ENCODE measurements at places on chromosomes 5 and 9.

- no peak for DNase-seq
Observed at GRCh38 chr5:126674145-126674544, 73.4 kb downstream of the PHAX start.

DNA sequence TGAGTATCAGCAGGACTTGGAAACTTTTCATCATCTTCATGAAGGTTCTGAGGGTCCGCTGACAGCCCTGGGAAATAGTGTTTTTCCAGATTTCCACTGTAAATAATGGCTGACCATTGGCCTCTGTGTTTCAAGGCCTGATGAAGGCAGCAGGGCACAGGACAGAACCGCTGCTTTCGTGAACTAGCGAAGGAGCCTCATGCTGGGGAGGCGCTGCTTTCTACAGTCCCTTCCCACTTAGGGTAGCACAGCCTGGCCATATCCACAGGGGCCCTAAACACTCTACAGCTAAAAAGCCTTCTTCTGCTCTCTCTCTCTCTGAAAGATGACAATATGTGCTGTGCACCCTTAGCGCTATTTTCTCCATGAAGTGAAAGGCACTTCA lies 118.2 kb downstream of the MED27 start:
- no peak for DNase-seq

GRCh38 chr5:173452119-173452905 lies 124.1 kb upstream of the STC2 start:
- DNase-seq, result no peak

DNA sequence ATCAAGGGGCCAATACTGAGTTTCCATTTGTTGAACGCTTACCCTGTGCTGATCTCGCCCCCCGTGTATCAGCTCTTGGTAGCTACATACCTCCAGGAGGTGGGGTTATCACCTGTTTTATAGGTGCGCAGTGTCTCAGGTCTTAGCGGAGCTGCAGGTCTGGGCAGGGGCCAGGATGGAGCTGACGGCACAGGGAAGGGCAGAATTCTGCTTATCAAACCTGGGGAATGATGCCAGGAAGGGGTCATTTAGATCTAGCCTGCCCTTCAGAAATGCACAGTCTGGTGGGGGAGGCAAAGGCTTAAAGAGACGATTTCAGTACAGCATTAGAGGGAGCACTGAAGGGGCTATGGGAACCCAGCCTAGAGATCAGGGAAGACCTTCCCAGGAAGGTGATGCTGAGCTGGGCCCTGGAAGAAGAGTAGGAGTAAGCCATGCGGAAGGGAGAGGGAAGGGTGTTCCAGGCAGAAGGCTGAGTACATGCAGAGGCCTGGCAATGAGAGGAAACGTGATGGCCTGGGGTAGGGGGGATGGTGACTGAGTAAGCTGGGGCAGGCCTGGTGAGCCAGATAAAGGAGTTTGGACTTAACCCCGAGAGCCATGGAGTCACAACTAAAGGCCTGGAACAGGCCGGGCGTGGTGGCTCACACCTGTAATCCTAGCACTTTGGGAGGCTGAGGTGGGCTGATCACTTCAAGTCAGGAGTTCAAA lies 31.5 kb downstream of the OLFML2A start:
- DNase-seq, result no peak

DNA sequence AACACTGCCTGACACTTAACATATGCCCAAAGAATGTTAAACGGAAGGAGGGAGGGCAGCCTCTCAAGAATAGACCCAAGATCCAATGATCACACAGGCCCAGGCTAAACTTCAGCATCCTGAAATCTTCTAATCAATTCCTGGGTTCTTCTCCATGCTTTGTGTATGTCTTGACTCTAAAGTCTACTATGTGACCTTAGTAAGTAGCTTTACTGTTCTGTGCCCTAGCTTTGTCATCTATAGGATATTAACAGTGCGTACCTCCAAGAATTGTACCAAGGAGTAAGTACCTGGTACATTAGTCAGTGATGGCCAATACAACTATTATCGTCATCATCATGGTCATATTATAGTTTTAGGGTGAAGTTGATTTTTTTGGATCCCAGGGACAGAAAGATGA lies 96.6 kb downstream of the SGCD start:
- DNase-seq, result no peak

GRCh38 chr9:33818167-33818846 lies 1.3 kb downstream of the UBE2R2 start:
- DNase-seq, result no peak

- DNase-seq, result no peak
Observed at GRCh38 chr5:100794218-100794617, 108.9 kb downstream of the ST8SIA4 start.

DNA sequence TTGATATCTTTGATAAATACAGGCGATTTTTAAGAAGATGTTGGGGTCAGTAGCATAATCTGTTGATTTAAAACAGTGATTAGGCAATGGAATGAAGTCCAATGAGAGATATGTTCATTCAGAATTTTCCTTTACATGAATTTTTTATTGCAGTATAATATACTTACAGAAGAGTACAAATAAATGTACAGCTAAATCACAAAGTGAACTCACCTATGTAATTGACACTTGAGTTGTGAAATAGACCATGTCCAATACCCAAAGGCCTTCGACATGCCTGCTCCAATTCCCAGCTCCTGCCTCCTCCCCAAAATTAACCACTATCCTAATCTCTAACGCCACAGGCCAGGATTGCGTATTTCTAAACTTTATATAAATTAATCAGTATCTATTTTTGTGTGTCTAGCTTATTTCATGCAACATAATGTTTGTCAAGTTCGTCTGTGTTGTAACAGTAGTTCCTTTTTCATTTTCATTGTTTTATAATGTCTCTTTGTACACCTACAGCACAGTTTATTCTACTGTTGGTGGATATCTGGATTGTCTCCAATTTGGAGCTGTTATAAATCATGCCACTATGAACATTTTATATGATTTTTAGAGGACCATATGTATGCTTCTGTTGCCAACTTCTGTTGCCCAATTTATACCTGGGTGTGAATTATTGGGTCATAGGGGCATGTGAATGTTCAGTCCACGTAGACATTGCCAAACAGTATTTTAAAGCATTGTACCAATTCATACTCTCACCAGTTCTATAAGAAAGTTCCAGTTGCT lies 208.3 kb downstream of the TLE1 start:
- no peak for DNase-seq

- no peak for DNase-seq
Observed at GRCh38 chr5:8767746-8768145, 778.1 kb downstream of the SEMA5A start.

DNA sequence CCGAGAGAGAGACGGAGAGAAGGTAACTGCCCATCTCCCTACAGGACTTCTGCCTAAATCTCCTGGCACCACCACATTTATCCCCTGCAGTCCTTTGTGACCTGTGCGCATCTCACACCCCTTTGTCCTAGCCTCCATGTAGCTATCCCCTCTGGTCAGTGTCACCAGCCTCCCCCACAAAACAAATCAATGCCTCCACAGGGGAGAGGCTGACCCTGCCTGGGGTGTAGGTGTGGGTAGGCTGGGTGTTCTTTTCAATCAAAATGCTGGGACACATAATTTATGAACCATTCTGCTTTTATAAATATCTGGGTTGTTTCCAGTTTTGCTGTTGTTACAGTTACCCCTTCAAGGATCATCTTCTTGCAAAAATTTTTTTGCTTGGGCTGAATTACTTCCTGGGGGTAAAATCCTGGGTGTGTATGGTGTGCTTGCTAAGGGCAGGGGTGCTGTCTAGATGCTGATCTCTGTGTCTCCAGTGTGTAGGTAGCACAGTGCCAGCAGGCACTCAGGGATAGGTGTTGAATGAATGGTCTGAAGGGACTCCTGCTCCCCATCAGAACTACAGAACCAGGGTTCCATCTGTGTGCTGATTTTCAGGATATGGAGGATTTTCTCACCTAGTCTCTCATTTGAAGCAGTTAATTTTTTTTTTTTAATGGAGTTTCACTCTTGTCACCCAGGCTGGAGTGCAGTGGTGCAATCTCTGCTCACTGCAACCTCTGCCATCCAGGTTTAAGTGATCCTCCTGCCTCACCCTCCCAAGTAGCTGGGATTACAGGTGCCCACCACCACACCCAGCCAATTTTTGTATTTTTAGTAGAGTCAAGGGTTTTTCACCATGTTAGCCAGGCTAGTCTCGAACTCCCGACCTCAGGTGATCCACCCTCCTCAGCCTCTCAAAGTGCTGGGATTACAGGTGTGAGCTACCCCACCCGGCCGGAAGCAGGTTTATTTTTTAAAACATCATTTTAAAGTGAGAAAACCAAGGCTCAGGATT lies at the start of gene GARIN3:
TSS of gene GARIN3 (minus strand) at position 51 of the 1,000 bp plus-strand sequence. CDS start 96 bp downstream, outside the sequence.
- no peak for DNase-seq

DNA sequence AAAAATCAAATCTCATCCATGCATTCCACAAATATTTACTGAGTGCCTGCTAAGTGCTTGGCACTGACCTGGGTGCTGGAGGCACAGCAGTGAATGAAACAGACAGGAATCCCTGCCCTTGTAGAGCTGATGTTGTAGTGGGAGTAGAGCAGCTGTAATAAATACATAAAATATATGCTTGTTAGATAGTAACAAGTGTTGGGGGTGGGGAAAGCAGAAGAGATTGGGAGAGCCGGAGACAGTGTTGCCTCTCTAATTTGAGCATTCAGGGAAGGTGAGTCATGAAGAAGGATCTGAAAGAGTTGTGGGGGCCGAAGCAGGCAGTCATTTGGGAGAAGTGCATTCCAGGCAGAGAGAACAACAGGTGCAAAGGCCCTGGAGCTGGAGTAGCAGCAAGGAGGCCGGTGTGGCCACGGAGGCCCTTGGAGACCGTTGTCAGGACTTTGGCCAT lies 97.9 kb downstream of the ZNF618 start:
- no peak for DNase-seq

- DNase-seq, result no peak
Observed at GRCh38 chr9:651371-651770, 190.1 kb upstream of the DMRT1 start.

- no peak for DNase-seq
Observed at GRCh38 chr9:124339603-124340146, 75.6 kb downstream of the PSMB7 start.

- no peak for DNase-seq
Observed at GRCh38 chr5:54908774-54909525, 76.4 kb downstream of the ESM1 start.

GRCh38 chr5:1885868-1886845 lies 3.4 kb upstream of the IRX4 start:
- no peak for DNase-seq

- no peak for DNase-seq
Observed at GRCh38 chr5:96933764-96934707, 1.8 kb upstream of the LNPEP start.

DNA sequence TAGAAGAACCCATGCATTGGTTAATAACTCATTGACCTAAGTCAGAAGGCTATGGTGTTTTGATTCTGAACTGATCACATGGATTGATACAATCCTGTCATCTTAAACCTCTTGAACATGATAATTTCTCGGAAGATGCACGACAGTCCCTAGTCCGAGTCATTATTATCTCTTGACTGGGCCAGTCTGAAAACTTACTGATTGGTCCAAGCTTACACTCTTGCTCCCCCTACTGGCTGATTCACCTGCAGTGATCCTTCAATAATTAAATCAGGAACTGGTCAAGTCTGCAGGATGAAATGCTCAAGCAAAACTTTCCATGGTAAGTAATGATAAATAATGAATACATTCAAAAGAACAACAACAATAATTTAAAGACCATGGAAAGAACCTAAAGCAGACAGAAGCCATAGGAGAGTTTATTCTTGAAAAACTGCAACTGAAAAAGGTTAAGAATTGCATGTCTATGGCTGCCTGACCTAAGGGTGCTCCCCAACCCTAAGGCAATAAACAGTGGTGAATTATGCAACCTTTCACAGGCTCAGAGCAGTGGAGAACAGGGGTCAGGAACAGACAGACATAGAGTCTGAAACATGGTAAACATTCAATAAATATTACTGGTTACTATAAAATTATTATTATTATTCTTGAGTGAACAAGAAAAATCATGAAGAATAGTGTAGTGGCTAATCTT lies 79.3 kb downstream of the BRINP1 start:
- DNase-seq, result no peak

DNA sequence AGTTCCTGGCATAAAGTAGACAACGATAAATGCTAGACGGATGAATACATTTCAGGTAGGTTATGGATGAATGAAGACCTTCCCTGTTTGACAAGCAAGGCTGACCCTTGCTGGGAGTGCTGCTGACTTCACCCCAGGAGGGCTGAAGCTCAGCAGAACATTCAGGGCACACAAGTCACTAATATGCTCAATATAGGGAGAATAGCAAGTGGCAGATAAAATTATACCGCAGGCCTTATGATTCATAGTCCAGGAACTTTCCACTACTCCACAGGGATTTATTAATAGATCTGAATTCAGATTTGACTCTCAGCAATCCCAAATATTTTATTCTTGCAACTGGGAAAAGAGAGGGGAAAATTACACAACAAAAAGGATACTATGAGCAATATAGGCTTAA lies 38.2 kb upstream of the GRAMD2B start:
- DNase-seq, result no peak

- no peak for DNase-seq
Observed at GRCh38 chr5:91978221-91978882, 595.2 kb upstream of the ARRDC3 start.

GRCh38 chr9:17509701-17510100 lies 69.2 kb upstream of the SH3GL2 start:
- no peak for DNase-seq

DNA sequence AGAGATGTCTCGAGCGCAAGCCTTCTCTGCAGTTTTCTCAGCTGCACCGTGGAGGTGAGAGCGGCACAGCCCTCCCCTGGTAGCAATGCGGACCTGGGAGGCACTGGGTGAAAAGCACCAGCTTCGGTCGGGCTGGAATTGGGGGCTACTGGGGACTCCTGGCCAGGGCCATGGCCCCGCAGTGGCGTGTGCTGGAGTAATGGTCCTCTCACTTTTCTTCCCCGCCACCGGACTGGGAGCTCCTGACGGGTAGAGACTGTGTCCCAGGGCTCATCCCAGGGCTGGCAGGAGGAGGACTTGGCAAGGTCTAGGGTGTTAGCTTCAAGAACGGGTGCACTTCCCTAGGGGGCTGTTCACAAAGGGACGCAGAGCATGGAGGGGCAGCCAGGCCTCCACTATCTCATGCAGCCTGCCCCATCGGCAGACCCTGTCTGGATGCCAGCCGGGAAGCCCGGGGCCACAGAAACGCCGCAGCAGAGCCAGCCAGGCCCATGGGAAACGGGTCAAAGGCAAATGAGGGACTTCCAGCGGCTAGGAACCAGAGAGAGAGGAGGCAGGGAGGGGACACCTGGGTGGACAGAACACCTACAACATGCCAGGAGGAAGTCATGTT lies 92.6 kb upstream of the MVB12B start:
- no peak for DNase-seq

DNA sequence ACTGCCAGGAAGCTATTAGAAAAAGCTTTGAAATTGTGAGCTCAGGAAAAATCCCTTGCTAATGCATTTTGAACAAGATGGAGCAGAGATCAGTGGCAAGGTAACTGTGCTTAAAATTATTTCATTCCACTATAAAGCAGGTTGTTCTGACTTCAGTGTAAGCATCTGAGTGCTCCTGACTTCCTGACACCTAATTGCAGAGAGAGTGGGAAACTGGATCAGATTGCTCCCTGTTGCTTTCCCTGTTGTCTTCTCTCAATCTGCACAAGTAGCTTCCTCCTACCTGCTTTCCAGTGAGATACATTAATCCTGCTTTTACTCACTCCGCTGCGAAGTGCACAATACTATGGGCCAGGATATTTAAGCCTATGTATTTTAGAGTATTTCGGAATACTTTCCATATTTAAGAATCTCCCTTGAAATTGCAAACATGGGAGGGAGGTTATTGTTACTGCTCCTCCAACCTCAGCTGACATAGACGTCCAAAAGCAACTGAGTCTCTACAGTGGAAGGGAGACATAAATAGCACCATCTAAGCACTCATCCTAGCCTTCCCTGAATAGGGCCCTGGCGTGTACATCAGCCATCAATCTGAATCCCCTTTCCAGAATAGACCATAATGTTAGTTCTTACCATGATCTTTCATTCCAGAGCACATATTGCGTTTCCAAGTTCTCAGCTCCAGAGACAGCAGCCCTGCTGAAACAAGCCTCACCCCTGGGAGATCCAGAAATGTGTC lies 178.8 kb downstream of the PAM start:
- DNase-seq, result no peak
